ENCODE measurements at places on chromosomes 2 and 18.

- DNase-seq: no peak
These were observed 161.1 kb downstream of the PDE1A start for GRCh38 chr2:182265718-182266117.

DNA sequence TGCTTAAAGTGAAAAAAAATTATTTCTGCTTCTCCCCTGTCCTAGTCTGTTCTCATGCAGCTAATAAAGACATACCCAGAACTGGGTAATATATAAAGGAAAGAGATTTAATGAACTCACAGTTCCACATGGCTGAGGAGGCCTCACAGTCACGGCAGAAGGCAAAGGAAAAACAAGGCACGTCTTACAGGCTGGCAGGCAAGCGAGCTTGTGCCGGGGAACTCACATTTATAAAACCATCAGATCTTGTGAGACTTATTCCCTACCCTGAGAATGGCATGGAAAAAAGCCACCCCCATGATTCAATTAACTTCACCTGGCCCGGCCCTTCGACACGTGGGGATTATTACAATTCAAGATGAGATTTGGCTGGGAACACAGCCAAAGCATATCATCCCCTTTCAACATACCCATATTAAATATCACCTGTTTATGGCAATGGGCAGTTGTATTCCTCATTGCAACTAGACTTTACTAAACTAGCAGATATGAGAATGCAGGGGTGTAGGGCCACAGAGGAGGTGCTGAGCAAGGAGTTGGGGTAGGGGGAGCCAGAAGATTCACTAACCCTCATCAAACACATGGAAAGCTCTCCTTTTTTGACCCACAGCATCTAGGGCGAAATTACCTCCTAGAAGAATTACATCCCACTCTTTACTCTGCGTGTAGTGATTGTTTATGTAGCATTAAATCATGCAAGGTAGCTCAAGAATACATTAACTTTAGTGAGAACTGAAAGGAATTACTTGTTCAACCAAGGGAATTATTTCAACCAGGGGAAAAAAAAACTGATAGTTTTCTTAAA is 183.3 kb upstream of the DOK6 start:
- DNase-seq: no peak

DNA sequence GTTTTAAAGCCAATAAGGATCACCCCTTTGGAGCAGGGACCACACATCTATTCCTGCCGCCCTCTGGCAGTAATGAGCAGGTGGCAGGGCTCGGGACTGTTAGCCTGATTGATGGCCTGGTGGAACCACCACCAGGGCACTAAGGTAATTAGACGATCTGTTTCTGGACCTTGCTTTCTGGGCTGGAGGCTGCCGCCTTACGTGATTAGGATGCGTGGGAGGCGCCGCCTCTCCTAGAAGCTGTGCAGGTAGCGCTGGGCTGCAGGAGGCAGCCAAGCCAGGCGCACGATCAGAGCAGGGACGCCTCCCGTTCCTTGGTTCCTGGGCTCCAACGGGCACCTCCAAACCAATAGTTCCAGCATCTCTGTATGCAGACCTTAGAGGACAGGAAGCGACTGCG is 242.6 kb upstream of the RAB12 start:
- DNase-seq: no peak

DNA sequence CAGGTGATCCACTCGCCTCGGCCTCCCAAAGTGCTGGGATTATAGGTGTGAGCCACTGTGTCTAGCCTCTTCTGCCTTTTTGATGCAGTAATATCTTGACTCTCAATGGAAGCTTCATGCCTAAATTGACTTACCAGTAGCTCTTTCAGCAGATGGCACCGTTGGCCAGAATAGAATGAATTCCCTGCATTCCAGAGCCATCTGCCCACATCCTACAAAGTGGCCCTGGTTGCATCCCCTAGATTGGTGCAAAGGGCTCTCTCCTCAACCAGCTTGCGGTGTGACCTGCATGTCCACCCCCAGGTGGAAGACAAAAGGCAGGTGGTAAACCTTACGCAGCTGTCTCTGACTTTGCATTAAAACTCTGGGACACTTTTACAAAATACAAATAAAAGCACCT is 4.4 kb upstream of the PARD6G start:
- DNase-seq: no peak

DNA sequence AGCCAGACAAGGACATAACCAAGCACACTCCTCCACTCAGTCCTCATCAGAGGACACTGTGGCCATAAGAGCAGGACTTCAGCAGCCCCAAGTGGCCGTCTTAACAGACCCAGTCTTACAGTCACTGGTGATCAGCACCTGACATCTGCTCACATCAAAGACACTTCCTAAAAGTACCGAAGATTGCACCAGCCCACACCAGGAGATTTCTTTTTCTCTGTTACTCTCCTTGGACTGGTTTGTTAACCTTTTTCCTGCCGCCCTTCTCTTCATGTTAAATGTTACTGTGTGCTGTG is 44.1 kb downstream of the MRPS5 start:
- DNase-seq: no peak

DNA sequence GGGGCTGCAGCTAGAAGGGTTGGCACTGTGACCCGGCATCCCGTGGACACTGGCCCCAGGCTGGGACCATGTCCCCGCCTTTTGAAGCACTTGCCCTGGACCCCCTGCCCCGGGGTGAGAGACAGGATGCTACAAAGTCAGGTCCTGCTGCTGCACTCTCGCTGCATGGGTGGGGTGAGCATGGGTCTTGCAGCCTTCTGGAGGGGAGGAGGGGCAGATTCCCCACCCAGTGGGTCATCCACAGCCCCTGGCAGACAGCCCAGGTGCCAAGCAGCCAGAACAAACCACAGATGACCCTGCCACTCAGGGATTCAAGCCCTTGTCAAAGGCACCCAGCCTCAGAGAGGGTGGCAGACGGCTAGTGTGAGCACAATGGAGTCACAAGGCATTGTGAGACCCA is 5.7 kb upstream of the NMUR1 start:
- no peak for DNase-seq

- DNase-seq: no peak
These were observed 106.9 kb downstream of the ZNF521 start for GRCh38 chr18:25244924-25245698.

GRCh38 chr2:12935796-12936195 is 219.1 kb downstream of the TRIB2 start:
- no peak for DNase-seq

DNA sequence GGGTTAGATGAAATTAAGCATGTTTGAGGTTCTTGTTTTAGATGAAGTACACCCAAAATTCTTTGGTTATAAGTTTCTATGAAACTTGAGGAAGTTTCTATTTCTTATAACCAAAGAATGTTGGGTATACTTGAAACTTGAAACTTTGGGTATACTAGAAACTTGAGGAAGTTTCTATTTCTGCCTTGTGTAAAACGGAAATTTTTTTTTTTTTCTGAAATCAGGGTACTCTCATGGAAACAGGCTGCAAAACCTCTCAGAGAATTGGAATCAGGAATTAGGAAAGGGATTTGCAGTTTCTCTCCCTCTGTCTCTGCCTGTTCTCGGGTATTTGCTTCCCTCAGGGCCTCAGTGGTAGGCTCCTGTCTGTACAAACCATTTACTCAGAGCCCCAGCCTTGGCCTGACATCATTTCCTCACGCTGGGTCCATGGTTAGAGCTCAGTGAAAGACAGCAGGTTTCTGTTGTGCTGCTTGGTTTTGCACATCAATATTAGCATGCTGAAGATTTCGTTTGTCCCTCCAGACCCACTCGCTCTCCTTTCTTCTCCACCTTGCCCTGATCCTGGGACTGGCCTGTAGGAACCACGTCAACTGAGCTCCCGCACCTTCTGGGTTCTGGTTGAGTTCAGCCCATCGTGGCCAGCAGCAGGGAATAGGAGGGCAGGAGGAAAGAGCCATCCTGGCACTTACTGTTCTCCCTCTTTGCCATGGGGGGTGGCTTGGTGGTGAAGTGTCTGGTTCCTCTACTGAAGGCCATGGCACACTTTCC is 106.4 kb downstream of the POLR1A start:
- DNase-seq: no peak

GRCh38 chr2:37971971-37972370 is 46.9 kb downstream of the RMDN2 start:
- no peak for DNase-seq

DNA sequence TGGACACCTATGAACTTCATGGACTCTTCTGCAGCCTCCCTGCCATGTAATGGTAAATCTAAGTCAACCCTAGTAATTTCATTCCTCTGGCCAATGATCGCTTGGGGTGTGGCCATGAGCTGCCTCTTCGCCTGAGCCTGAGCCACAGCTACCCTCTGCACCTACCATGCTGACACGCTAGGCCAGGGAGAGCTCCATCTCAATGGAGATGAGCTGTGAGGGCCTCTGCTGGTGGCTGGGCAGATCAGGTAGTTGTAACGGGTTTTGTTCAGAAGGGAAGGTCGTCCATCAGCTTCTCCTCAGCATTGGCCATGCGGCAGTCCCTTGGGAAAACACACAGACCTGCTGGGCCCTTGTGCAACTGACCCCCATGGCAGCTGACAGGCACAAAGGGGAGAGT is 24.4 kb downstream of the MPHOSPH10 start:
- DNase-seq: no peak

GRCh38 chr18:55372209-55372608 is 215.8 kb downstream of the TCF4 start:
- DNase-seq: no peak

- no peak for DNase-seq
These were observed 97.9 kb upstream of the SERTAD2 start for GRCh38 chr2:64751286-64752260.

GRCh38 chr2:521853-522530 is 155.2 kb downstream of the TMEM18 start:
- no peak for DNase-seq

GRCh38 chr2:167005096-167005495 is 116.8 kb downstream of the XIRP2 start:
- no peak for DNase-seq

DNA sequence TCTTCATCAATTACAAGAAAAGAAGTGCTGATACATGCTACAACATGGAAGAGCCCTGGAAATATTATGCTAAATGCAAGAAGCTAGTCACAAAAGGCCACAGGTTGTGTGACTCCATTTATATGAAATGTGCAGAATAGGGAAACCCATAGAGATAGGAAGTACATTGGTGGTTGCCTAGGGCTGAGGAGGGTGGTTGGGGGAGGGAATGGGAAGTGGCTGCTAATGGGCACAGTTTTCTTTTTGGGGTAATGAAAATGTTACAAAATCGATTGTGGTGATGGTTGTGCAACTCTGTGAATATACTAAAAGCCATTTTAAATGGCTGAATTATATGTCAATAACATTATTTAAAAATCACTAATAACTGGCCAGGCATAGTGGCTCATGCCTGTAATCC is 24.3 kb upstream of the RESP18 start:
- DNase-seq: peak; percentile 25

- peak; percentile 51 for DNase-seq
These were observed 135.2 kb upstream of the NFATC1 start for GRCh38 chr18:79260510-79260909.

GRCh38 chr18:11937874-11938478 is 29.9 kb upstream of the MPPE1 start:
- peak; percentile 46 for DNase-seq

GRCh38 chr2:34652636-34653035 is 1053.5 kb upstream of the FAM98A start:
- DNase-seq: no peak

DNA sequence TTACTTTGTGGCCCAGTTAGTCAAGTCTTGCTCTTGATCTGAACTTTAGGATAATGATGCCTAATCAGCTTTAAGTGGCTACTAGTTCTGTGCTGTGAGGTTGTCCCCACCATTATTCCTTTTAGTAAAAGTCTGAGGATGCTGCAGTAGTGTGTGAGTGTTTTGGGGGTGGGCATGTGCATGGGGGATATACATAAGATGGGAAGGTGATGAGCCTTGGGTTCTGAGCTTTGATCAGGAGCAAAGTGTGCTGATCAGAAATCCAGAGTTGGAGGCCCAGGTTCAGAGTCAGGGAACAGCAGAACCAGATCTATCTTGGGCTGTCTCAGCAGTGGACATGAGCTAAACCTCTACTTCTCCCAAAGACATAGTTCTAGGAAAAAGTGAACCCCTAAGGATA is 66.8 kb downstream of the POLE4 start:
- no peak for DNase-seq

DNA sequence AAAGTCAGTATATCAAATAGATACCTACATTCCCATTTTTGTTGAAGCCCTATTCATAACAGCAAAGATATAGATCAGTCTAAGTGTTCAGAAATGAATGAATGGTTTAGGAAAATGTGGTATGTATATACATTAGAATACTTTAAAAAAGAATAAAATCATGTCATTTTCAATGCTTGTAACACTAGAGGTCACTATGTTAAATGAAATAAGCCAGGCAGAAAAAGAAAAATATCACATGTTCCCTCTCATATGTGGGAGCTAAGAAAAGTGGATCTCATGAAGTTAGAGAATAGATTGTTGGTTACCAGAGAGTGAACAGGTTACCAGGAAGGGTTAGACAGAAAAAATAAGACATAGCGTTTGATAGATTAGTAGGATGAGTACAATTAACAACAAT is 1111.0 kb upstream of the SLC39A10 start:
- no peak for DNase-seq

GRCh38 chr18:8865934-8866333 is 160.6 kb downstream of the MTCL1 start:
- no peak for DNase-seq

GRCh38 chr2:95276888-95277245 is 2.6 kb downstream of the PROM2 start:
- no peak for DNase-seq

GRCh38 chr18:57029761-57030160 is 117.1 kb upstream of the BOD1L2 start:
- no peak for DNase-seq

GRCh38 chr2:233793465-233794127 is 15.5 kb downstream of the MROH2A start:
- DNase-seq: no peak

DNA sequence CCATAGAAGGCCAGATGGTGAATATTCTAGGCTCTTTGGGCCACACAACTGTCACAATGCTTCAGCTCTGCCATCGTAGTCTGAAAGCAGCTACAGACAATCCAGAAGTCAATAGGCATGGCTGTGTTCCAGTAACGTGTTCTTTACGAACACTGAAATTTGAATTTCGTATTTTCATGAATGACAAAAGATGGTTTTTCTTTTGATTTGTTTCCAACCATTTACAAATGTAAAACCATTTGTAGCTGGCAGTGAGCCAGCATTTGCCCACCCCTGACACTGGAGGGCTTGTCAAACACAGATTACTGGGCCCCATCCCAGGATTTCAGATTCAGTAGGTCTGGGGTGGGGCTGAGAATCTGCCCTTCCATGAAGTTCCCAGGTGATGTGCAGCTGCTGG is 83.0 kb upstream of the ATG16L1 start:
- DNase-seq: no peak

GRCh38 chr2:241957276-241957675 is 87.7 kb downstream of the RTP5 start:
- no peak for DNase-seq
